ENCODE measurements at places on chromosomes 2 and 18.

- DNase-seq, result no peak
Measured at GRCh38 chr2:176261136-176261535, 8.1 kb upstream of the MTX2 start.

- no peak for DNase-seq
Measured at GRCh38 chr2:241314226-241315092, 1.0 kb downstream of the HDLBP start.

DNA sequence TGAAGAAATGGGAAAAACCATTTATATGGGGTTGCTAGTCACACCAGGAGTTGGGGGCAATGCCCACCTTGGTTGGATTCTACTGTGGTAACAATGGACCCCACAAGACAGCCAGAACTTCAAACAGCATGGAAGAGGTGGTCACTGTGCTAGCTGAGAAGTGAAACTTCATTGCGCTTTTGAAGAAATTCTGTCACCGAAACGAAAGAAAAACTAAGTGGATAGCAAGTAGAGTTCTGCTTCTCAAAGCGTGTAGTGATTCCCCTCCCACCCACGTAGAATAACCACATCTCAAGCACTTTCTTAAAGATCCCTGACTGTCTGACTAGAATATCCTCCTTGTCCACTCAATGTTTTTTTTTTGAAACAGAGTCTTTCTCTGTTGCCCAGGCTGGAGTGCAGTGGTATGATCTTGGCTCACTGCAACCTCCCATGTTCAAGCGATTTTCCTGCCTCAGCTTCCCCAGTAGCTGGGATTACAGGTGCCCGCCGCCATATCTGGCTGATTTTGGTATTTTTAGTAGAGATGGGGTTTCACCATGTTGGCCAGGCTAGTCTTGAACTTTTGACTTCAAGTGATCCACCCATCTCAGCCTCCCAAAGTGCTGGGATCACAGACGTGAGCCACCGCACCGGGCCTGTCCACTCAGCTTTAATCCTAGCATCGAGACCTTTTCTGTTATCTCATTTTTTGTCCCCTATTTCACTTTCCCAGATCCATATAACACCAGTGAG, 30.1 kb upstream of the CCL20 start:
- no peak for DNase-seq

- DNase-seq, result no peak
Measured at GRCh38 chr2:60368456-60368855, 185.0 kb downstream of the BCL11A start.

DNA sequence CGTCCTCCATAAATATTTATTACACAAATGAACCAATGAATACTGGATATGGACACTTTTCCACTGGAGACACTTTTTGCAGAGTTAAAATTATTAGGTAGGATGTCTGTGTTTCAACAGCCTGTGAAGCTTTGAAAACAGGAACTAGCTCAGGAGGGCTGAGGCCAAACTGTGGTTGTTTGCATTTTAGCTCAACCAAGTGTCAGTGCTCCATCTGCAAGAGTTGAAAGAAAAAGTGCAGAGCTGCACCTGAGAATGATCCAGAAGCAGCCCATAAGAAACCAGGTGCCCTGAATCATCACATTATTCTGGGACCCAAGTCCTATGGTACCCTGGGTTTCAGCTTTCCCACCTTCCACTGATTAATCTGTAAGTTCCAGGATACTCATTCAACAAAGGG, 180.4 kb downstream of the TRIB2 start:
- DNase-seq, result no peak

GRCh38 chr2:156585457-156585856, 149.3 kb downstream of the GPD2 start:
- DNase-seq, result no peak

- no peak for DNase-seq
Measured at GRCh38 chr2:129827311-129828090, 152.0 kb upstream of the RAB6C start.

- DNase-seq, result no peak
Measured at GRCh38 chr2:113251118-113251517, 27.6 kb downstream of the PAX8 start.

- DNase-seq, result no peak
Measured at GRCh38 chr2:217047209-217047608, 187.3 kb upstream of the TNP1 start.

DNA sequence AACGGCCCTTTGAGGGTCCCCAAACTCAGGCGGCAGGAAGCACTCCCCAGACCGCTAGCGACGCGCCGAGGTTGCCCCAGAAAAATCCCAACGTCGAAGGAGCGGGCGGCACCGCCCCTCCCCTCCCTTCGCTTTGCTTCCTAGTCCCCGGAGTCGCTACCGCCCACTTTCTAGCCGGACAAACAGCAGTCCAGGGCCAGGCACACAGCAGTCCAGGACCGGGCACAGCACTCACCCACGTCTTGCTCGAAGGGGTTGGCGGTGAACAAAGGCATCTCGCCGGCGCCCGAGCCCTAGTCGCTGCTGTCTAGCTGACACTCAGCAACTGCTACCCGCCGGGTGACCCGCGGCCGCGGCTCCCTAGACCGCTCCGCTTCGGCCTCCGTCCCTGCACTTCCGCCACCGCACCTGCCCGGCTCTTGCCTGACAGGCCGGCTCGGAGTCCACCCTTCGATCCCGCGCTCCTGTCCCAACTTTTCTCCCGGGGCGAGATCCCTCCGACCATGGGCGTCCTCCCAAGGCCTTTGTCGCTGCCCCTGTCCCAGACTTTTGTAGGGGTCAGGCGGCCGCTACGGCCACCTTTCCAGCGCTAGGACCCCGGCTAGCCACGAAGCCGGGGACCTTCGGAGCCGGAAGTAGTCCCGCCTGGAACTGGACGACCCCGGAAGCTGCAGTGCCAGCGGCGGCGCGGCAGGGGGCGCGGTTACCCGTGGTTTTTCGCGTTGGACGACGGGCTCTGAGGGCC, at the start of gene STAM2:
Gene STAM2, minus strand, starts transcription at position 396 of the 745 bp plus-strand sequence. Its CDS starts 121 bp downstream, at position 275.
- DNase-seq, result peak; percentile 92

DNA sequence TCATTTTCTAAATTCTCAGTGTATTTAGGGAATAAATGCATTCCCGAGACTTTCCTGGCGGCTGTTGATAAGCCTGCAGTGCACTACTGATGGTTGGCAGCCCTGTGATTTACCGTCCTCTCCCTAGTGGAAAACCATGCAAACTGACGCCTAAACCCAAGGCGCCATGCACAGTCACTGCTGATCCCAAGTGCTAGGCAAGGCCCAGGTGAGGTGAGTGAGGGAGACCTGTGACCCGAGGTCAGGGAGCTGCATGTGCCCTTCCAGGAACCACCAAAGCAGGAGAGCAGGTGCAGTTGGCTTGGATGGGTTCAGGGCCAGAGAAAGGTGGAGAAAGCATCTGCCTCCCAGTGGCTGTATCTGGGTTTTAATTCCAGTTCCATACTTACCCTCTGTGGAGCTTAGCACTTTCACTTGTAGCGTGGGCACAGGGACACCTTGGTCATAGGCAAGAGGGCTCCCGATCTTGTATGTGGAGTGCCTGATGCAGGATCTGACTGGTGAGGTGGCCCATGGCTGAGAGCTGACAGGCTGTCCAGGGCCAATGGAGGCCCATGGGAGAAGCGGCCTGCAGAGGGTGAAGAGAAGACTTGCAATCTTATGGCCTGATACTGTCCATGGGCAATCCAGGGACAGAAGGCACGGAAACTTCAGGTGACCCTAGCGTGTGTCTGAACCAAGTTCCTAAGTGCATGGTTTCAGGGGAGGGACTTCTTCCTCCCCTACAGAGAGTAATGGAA, 131.3 kb downstream of the SH3RF3 start:
- no peak for DNase-seq

GRCh38 chr2:71417300-71418202, 35.8 kb upstream of the DYSF start:
- DNase-seq, result no peak

DNA sequence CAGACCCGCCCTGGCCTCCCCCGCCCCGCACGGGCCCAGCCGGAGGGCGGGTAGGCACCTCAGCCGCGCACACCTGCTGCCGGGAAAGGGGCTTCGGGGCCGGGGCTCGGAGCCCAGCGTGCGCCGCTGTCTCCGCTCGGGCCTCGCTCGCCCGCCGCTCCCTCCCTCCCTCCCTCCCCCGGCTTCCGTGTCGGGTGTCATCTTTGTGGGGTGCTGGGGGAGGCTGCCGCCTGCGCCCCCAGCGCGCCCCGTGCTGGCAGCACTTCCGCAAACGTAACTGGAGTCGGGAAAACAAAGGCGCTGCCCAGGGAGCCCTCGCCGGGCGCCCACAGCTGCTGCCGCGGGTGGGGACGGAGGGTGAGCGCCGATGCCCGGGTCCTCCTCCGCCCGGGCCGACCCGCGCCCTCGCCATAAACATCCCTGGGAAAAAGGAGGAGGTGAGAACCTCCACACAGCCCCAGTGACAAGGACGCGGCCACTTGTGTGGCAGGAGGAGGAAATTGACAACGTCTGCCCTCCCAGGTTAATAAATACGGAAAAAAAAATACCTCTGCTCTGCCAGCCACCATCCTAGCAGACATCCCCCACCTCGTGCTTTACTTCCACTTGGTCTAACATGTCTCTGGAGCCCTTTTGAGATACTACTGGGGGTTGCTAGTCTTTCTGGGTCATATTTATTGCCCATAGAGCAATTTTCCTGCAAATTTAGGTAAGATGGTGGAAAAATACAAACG, 550 bp downstream of the MFSD6 start:
- DNase-seq, result peak; percentile 50

GRCh38 chr2:199258291-199258690, 199.4 kb downstream of the SATB2 start:
- no peak for DNase-seq

GRCh38 chr2:84669122-84669521, 152.8 kb downstream of the DNAH6 start:
- no peak for DNase-seq

DNA sequence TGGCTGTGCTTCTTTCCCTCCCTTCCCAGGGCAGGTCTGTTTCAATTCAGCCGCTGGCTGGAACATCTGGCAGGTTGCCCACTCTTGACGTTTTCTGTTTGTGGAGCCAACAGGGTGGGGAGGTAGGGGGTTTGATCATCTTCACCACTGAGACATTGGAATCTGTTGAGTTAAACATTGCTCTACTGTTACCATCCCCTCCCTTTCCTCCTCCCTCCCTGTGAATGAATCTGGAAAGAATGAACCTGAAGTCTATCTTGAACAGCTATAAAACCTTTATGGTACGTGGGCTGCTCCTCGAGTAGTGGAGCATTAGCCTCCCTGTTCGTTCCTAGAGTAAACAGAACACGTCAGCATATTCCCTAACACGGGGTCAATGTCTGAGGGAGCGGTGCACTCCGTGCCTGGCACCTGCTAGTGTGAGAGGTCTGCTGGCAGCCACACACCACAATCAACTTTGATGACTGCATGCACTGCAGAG, 249.9 kb upstream of the RBBP8 start:
- DNase-seq, result peak; percentile 20

DNA sequence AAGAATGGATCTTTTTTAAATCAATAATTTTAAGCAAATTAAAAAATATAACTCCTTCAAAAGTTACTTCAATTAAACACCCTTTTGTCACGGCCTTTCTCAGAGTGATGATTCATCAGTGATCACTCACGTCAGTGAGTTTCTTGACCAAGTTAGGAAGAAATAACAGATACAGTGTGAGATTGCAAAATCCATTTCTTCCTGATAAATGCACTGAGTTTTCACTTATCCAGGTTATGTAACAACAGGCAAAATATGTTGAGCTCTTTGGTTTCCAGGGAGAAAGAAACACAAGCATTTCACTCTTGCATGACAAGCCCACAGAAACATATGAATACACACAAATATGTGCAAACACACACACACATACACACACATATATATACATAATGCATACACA, 195.9 kb upstream of the CYRIA start:
- DNase-seq, result no peak

GRCh38 chr2:233476063-233476410, 90.5 kb downstream of the USP40 start:
- no peak for DNase-seq

Measured in HuH-7 (cell line).